Activated naive CD4-positive, alpha-beta T cell (primary cell): ENCODE measurements at places on chromosomes 12 and 14.

GRCh38 chr14:32074887-32075572, 2.1 kb upstream of the ARHGAP5 start:
- no peak for DNase-seq

- DNase-seq = no peak
Measured at GRCh38 chr14:94761348-94761996, 8.4 kb downstream of the GSC start.

DNA sequence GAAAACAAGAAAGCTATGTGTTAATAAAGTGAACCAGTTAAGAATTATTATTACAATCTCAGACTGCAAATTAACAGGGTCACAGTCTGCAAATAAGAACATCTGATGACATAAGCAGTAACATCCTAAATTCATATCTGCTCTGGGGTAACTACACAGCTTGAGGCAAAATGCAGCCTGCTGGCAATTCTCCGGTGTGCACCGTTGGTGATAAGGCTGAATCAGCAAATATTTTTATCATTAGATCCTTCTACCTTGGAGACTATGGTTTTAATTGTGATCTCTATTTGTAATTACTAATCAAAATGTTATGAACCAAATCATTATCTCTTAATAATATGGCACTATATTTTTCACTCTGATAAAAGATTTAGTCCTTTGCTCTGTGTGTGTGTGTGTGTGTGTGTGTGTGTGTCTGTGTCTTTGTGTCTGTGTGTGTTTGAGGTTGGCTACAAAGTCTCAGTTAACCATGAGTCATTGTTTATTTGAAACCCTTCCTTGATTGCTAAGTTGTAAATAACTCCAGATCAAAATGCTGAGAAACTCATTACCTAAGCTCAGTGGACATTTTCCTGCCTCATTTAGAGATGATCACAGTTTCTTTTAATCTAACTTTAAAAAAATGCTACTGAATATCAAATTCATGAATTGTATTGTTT, 442.6 kb downstream of the GXYLT1 start:
- no peak for DNase-seq

GRCh38 chr14:94411638-94412037, 23.2 kb upstream of the SERPINA1 start:
- DNase-seq = no peak

DNA sequence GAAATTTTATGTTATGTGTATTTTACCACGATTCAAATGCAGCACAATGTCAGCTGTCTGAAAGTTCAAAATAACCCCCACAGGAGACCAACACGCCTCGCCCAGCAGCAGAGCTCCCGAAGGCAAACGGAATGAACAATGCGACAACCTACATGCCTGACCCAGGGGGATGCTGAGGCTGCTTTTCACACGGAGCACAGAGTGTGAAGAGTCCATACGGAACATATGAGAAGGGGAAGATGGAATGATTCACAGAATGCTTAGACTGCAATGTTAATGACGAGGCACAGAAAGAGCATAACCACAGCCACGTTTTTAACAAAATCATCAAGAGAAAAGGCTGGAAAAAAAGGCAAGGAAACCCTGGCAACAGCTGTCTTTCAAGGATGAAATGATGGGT, 22.6 kb downstream of the ZFYVE21 start:
- no peak for DNase-seq

GRCh38 chr12:18421867-18422266, 160.5 kb downstream of the PIK3C2G start:
- DNase-seq = no peak

DNA sequence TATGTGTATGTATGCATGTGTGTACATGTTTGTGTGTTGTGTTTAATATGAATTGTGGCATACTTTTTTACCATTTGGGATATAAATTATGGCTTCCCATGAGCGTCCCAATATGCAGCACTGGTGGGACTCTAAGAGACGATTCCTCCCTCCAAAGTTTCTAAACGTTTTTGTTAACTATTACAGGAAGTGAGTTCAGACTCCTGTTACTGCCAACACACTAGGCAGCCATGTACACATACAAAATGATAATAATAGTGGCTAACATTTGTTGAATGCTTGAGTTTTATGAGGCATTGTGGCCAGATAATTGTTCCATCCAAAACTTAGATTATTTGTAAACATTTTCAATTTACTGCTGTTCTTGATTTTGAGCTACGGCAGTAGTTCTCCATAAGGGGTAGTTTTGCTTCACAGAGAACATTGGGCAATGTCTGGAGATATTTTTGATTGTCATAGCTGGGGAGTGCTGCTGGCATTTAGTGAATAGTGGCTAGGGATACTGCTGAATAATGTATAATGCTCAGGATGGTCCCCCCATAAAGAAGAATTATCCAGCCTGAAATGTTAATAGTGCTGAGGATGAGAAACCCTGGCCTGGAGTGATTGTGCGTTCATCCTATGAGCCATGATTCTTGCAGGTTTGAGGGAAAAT, 45.1 kb downstream of the ARID2 start:
- no peak for DNase-seq

DNA sequence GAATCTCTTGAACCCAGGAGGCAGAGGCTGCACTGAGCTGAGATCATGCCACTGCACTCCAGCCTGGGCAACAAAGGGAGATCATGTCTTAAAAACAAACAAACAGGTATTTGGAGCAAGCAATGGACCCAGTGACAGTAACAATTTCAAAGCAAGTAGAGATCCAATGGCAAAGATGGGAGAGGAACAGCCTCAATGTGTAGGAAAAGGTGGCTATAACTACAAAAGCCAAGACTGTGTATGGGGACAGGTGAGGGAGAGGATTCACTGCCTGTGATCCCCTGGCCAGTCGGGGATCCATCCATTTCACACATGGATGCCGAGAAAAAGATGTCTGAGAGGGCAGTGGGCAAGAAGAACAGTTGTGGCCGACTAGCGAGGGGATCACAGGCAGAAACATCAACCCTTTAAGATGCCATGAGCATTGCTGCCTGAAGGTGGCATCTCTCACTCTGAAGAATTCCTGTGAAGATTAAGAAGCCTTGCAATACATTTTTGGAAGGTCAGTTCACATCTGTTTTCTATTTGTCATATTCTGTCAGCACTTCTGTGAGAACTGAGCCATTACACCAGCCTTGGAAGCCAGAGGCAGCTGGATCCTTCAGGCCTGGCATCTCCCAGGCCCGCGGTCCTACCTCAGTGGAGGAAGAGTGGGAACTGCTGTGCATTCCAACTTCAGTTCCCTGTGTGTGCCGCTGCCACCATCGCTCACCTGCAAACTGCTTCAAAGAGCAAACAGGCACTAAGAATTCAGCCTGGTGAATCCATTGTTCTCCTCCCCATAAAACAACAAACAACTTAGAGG, 54.5 kb upstream of the FRS2 start:
- DNase-seq = no peak

- no peak for DNase-seq
Measured at GRCh38 chr14:69797573-69798338, 715 bp upstream of the SLC10A1 start.

GRCh38 chr14:66359500-66359899, 126.7 kb upstream of the CCDC196 start:
- DNase-seq = no peak

GRCh38 chr12:104933778-104934177, 24.3 kb downstream of the SLC41A2 start:
- DNase-seq = no peak

GRCh38 chr12:9741726-9742125, 8.8 kb upstream of the CLECL1 start:
- DNase-seq = no peak

DNA sequence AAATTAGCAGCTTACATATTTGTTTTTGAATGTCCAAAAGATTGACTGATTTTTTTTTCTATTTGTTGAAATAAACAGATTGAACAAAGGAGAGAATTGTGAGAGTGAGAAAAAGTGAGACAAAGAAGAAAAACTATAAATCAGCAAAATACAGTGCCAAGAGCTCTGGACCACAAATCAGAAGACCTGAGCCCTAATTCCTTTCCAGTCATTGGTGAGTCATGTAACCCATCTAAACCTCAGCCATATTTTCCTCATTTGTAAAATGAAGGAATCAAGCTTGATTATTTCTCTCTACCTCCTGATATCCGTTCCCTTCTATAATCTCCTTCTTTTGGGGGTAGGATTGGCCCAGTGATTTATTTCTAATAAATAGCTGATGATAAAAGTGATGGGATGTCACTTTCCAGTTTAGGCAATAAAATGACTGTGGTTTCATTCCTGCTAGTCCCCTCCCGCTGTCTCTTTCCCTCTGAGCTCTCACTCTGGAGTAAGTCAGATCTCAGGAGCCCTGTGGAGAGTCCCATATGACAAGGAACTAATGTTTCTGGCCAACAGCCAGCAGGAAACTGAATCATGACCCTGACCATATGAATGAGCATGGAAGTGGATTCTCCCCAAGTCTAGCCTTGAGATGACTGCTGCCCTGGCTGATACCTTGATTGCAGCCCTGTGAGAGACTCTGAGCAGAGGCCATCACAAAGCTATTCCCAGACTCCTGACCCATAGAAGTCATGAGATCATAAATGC, 218.9 kb downstream of the ACSS3 start:
- DNase-seq = no peak

- DNase-seq = no peak
Measured at GRCh38 chr12:6533653-6533922, 729 bp upstream of the GAPDH start.

GRCh38 chr12:110466791-110467190, 1.3 kb downstream of the GPN3 start:
- no peak for DNase-seq

- no peak for DNase-seq
Measured at GRCh38 chr12:4701395-4702190, 18.6 kb upstream of the GALNT8 start.
